Stimulated activated naive CD8-positive, alpha-beta T cell treated with anti-CD3 and anti-CD28 coated beads, Interleukin-15, amount 100 ng/mL, for 72 hours (primary cell): ENCODE measurements at places on chromosomes 6 and 20.

DNA sequence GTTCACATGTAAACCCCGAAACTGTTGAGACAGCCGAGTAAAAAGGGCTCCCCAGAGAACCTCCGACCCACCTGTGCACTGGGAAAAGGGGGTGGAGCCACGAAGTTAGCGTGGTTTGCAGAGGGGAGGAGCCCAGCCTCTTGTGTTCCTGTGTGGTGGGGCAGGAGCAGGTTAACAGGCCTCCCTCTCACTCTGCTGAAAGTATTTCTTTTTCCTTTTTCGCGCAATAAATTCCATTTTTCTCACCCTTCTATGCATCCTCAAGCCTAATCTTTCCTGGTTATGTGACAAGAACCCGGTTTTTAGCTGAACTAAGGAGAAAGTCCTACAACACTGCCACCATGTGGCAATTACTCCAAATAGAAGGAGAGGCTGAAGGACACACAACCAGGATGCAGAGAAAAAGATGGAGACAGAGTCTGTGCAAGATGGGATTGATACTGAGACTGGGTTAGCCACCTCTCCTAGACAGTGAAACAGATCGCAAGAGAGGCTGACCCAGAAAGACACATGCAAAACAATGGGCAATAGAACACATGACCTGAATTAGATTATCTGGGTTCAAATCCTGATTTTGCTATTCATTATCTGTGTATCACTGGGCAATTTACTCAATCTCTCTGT, 168.7 kb upstream of the PRSS16 start:
- peak; percentile 23 for DNase-seq

DNA sequence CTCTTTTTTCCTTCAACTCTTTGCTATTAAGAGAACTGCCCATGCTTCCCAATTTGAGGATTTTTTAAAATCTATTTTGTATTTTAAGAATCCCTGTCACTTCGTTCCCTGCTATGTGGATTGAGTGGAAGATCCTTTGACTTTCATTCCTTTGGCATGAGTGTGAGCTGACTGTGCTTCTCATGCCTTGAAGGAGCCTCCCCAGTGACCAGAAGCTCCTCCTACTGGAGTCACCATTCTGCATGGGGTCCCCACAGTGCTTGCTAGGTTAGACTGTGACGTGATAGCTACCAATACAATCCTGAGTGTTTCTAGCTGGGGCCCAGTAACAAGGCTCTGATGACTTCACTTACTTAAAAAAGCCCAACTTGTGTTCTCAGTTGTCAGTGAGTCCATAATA, 104.4 kb upstream of the LAMP5 start:
- no peak for DNase-seq

DNA sequence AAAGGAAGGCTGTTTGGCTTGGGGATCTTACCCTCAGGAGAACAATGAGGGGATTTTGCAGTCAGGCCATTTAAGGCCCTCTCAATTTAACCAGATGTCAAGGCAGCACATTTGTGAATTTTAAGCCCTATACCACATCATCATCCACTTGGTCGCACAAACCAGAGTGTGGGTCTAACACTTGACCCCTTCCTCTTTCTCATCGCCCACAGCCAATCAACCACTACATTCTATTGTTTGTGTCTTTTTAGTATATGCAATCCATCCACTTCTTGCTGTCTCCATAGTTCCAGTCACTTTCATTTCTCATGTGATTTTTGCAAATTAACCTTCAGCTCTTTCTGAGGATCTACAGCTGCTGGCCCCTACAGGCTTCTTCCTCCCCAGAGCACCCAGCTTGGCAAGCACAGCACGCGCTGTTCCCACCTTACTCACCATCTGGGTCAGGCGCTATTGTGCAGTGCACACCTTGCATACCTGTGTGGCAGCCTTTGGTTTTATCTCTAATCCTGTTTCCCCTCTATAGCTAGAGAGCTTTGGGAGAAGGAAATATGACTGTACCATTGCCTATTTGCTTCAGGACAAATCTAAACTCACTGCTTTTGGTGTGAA, 32.3 kb upstream of the CD83 start:
- DNase-seq = no peak

- no peak for DNase-seq
Observed at GRCh38 chr6:36526066-36526465, 21.2 kb downstream of the STK38 start.

DNA sequence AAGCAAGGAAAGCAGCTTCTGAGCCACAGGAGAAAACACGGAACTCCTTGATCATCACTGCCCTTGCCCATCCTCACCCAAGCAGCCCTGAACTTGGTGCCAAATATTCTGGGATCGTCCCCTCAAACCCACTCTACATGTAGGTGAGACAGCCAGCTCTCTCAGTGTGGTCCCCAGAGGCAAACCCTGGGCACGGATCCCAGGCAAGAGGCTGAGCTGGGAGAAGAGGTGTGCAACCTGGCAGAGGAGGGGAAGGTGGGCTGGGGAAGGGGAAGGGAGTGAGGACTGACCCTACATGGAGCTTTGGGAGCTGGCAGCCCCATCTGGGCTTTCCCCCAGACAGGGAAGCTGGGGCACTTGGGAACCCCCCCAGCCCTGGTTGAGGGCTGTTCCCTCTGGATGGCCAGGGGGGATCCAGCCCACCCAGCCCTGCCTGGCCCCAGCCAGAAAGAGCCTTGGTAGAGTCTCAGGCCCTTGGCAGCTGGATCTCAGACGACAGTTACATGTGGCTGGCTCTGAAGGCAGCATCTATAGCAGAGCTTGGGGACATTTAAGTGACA, 186.2 kb upstream of the CST7 start:
- DNase-seq = no peak

GRCh38 chr6:28725890-28726348, 197.9 kb downstream of the TRIM27 start:
- no peak for DNase-seq

GRCh38 chr6:132929141-132929540, 114.8 kb downstream of the RPS12 start:
- no peak for DNase-seq

- DNase-seq = peak; percentile 51
Observed at GRCh38 chr20:57594092-57594951, 25.9 kb downstream of the ZBP1 start.

DNA sequence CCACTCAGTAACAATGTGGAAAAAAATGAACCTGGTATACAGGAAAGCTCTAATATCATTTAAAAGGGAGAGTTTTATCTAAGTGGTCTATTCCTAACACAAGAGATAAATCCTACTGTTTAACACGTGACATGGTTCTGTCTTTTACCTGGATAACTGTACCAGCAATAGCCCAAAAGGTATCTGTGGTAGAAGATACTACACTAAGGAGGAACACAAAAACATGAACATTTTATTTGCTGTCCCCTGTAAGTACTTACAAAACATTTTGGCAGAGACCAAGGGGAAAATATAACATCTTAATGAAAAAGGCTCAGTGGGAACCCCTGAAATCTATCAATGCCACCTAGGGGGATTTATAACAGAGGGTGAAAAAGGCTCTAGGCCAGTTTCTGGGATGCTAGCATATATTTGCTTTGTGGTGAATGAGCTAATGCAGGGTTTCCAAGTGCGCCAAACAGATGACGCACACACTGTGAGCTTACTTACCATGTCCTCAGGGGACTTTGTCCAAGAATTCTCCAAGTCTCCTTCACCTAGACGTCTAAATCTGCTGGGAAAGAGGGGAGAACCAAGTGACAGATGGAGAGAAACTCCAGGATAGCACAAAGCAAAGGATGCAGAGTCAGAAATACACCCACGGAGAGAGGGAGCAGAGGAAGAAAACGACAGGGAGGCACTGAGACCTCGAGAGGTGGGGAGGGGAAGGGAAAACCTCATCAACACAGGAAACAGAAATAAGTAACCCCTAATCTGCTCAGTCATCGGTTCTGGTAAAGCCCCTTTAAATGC, 147.9 kb upstream of the PRND start:
- no peak for DNase-seq

- DNase-seq = no peak
Observed at GRCh38 chr6:119628691-119629594, 279.4 kb upstream of the MAN1A1 start.
